ENCODE measurements at places on chromosomes 4 and X.

GRCh38 chr4:154254999-154255398, 236.6 kb downstream of the DCHS2 start:
- no peak for DNase-seq

DNA sequence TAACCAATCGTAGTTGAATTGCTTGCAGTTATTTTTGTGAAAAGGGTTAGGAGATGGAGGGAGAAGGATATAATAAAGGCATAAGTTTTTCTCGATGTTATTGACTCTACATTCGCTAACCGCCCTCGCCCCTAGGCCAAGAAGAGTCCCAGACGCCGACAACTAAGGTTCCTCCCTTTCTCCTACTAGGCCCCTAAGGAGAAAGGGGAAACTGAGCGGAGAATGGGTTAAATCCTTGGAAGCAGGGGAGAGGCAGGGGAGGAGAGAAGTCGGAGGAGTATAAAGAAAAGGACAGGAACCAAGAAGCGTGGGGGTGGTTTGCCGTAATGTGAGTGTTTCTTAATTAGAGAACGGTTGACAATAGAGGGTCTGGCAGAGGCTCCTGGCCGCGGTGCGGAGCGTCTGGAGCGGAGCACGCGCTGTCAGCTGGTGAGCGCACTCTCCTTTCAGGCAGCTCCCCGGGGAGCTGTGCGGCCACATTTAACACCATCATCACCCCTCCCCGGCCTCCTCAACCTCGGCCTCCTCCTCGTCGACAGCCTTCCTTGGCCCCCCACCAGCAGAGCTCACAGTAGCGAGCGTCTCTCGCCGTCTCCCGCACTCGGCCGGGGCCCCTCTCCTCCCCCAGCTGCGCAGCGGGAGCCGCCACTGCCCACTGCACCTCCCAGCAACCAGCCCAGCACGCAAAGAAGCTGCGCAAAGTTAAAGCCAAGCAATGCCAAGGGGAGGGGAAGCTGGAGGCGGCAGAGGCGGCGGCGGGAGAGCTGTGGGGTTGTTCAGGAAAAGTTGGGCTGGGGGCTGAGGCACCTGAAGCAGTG, 5.9 kb downstream of the ATOH1 start:
- DNase-seq, result no peak

DNA sequence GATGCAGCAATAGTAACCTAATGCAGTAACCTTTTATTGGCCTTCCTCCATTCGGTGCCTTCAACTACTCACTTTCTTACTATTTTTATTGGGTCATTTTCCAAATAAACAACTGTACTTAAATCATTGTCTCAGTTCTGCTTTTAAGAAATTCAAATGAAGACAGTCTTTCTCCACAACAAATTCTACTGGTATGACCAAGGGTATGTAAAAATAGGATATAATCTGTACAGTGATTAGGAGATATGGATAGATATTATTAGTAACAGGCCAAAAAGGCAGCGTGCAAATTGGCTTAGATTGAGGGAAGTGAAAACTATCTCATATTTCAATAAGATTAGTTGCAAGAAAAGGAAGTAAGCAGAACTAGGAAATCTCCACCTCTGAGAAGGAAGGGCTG, 177.4 kb upstream of the PPP1R2C start:
- DNase-seq, result no peak

DNA sequence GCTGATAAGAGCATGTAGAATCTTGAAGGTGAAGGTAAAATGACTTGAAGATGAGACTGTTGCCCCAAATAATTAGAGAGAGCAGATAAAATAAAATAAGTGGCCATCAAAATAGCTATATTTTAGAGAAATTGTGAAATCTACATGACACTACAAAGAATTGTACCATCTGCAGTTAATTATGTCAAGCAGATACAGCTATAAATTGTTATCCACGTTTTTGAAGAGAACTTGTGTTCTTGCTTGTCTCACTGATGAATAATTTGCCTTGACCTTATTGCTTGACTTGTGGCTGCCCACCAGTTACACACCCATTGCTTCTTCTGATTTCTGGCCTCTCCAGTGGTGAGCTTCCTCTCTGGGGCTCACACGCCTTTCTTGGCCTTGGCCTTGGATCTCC, 75.8 kb upstream of the TNIP3 start:
- no peak for DNase-seq

GRCh38 chrX:154430916-154431315, 2.4 kb downstream of the ATP6AP1 start:
- no peak for DNase-seq

Measured in stimulated activated CD4-positive, alpha-beta T cell treated with anti-CD3 and anti-CD28 coated beads, Interleukin-15, amount 100 ng/mL, for 1 hour (primary cell).